ENCODE measurements at places on chromosomes 1 and 21.
A peak's percentile ranks its signal among the peaks of the same experiment; 100 is the strongest.

GRCh38 chr1:237834461-237834860 lies 56.3 kb downstream of the ZP4 start:
- DNase-seq = no peak

DNA sequence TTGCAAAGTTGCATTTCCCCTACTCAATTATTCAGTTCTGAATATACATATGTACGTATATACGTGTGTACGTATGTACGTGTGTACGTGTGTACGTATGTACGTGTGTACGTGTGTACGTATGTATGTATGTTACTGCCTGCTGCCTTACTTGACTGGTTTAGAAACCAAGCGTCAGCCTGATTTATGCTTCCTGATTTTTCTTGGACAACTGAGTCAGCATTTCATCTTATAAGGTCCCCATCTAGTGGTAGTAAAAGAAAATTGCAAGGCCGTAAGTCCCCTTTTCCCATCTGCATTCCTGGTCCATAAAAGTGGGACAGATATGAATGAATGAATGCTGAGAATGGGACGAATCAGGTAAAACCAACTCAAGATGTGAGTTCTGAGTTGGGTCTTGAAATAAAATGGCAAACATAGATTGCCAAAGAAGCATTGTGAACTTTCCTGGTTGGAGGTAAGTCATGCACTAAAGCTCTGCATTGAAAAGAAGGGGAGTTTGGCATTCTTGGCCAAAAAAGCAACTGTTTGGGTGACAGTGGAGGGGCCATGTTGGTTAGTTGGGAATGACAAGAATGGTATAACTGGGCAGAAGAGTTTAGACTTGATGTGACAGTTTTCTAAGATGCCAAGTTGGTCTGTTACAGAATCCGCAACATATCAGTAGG lies 76.4 kb upstream of the DNAH14 start:
- no peak for DNase-seq

GRCh38 chr21:28252928-28253327 lies 739.7 kb downstream of the LTN1 start:
- DNase-seq = no peak

GRCh38 chr1:81118550-81118949 lies 682.2 kb upstream of the ADGRL2 start:
- no peak for DNase-seq

DNA sequence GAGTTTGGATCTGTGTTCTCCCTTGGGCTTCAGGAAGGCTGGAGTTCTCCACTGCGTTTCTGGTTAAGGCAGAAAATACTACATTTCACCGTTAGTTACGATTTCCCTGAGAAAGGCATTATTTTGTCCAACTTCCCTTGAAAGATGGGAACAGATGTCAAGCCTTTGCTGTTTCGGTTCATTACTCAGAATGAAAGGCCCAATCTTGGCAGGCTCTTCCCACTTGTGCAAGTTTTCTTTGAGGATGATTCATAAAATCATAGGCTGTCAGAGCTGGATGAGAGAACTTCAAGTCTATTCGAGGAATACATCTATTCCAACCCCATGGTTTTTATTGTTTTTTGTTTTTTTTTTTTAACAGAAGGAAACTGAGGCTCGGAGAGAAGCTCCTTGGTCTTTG lies 205.2 kb downstream of the GRIK3 start:
- DNase-seq = no peak

GRCh38 chr1:11252538-11252937 lies 9.8 kb downstream of the MTOR start:
- DNase-seq = no peak

DNA sequence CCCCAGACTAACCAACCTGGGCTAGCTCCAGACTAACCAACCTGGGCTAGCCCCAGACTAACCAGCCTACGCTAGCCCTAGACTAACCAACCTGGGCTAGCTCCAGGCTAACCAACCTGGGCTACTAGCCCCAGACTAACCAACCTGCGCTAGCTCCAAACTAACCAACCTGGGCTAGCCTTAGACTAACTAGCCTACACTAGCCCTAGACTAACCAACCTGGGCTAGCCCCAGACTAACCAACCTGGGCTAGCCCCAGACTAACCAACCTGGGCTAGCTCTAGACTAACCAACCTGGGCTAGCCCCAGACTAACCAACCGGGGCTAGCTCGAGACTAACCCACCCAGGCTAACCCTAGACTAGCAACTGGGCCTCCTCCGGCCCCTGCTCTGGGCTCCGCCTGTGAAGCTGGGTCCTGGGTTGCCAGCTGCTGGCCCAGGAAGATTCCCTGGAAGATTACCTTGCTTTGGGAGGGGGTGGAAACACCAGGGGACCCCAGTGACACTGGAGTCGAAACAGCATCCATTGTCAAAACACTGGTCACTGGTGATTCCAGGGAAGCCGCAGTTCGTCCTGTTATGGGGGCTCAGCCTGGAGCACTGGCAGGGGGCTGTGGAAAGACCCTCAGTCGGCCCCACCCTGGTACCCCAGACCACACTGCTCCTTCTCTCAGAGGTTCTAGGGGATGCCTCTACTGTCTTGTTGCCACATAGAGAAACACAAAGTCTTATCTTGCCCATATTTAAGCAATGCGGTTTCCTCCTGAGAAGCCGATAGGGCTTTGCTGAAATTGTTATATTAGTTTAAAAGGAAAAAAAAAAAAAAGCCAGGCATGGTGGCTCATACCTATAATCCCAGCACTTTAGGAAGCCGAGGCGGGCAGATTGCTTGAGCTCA lies 1.1 kb downstream of the TFF2 start:
- DNase-seq = no peak

- no peak for DNase-seq
Observed at GRCh38 chr1:89608984-89609725, 23.8 kb upstream of the LRRC8C start.

DNA sequence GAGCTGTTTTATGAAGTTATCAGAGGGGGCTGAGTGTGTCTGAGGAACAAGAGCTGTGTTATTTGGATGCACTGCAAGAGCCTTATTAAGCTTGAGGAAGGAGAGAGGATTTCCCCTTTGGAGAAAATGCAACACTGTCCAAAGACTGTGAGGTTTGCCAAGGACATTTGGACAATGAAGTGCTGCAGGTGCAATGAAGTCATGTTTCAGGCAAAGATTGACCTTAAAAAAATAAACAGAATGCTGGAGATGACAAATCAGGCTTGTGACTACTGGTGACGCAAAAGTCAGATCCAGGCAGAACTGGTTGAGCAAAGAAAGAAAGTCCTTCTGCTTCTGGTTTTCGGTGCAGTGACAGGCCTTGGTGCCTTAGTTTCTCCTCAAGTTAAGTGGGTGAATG lies 125.2 kb upstream of the KIAA0040 start:
- no peak for DNase-seq

- no peak for DNase-seq
Observed at GRCh38 chr1:88562991-88563390, 121.1 kb upstream of the PKN2 start.

DNA sequence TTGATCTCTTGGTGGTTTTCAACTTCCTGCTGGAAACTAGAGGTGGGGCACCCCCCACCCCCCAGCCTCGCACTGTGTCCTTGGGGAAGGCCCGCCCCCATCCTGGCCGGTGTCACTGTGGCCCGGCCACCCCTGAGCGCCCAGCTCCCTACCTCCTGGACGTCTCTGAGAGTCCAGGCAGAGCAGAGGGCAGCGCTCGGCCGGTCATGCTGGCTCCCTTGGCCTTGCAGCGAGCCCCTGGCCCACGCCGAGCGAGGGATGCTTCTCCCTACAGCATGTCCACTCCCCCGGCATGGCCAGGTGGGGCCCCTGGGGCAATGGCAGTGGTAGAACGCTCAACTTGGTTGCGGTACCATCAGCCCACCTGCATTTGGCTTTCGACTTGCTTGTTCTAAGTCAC lies 28.7 kb upstream of the TRAPPC10 start:
- no peak for DNase-seq

DNA sequence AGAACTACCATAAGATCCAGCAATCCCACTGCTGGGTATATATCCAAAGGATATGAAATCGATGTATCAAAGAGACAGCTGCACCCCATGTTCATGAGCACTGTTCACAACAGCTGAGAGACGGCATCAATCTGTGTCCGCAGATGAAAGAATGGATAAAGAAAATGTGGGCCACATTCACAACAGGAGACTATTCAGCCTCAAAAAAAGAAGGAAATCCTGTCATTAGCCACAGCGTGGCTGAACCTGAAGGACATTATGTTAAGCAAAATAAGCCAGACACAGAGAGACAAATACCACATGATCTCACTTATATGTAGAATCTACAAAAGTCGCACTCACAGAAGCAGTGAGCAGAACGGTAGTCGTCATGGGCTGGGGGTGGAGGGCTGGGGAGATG lies 99.2 kb upstream of the IFFO2 start:
- DNase-seq = no peak

DNA sequence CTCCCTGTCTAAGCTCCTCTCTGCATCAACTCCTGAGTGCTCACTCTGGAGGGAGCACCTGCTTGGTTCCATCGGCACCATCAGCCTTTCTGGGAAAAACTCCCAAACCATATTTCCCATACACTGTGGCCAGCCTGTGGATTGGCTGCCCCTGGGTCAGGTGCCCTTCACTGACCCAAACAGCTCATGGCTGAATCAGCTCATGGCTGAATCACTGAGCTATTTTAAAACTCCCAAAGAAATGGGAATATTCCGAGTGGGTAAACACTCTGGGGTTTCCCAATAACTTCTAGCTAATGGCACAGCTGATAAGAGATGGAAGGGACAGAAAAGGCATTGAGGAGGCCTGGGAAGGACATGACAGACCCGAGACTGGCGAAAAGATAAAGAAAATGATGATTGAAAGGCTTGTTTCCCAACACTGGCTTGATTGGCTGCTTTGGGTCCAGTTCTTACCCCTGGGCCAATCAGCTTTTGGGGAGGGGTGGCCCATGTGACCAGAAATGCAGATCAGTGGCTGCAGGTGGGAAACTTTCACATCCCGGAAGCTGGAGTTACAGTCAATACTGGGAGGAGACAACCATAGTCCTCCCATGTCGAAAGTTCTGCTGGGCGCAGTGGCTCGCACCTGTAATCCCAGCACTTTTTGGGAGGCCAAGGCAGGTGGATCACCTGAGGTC lies 37.3 kb upstream of the KAZN start:
- no peak for DNase-seq

GRCh38 chr1:108570128-108570527 lies 10.2 kb downstream of the EEIG2 start:
- no peak for DNase-seq

DNA sequence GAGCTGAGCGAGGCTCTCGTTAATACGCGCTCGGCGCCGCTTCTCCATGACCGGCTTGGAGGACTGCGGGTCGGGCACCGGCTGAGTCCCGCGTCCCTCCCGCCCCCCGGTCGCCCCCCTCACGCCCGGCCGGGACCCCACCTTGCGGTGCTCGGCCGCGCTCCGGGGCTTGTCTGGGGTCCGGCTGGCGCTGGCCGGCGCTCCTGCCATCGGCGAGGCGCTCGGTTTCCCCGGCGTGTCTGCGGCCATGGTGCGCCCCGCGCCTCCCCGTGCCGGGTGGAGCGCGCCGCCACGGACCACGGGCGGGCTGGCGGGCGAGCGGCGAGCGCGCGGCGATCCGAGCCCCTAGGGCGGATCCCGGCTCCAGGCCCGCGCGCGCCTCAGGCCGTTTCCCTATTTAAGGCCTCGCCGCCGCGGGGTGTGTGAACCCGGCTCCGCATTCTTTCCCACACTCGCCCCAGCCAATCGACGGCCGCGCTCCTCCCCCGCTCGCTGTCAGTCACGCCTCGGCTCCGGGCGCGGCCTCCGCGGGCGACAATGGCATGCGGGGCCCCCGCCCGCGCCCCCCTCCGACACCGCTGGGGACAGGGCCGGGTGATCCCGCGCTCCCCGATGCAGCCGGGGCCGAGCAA lies at the start of gene HES4:
TSS of gene HES4 (minus strand) at position 373 of the 632 bp plus-strand sequence. CDS start at position 249, 124 bp downstream.
- peak; percentile 98 for DNase-seq

- no peak for DNase-seq
Observed at GRCh38 chr1:241451956-241452355, 67.6 kb downstream of the FH start.

DNA sequence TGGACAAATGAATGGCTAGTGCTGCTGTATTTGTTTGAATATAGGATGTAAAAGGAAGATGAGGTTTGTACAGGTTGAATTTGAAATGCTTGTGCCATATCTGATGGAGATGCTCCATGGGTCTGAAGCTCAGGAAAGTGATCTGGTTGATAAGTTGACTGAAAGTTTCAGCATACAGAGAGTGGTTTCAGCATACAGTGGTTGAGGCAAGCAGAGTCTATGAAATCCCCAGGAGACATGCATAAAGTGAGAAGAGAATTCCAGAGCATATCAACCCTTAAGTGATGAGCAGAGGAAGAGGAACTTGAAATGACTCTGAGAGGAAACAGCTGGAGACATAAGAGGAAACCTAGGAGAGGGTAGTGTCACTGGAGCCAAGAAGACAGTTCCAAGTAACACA lies 21.7 kb downstream of the TCHHL1 start:
- DNase-seq = no peak

- no peak for DNase-seq
Observed at GRCh38 chr1:172670791-172671190, 11.9 kb downstream of the FASLG start.

DNA sequence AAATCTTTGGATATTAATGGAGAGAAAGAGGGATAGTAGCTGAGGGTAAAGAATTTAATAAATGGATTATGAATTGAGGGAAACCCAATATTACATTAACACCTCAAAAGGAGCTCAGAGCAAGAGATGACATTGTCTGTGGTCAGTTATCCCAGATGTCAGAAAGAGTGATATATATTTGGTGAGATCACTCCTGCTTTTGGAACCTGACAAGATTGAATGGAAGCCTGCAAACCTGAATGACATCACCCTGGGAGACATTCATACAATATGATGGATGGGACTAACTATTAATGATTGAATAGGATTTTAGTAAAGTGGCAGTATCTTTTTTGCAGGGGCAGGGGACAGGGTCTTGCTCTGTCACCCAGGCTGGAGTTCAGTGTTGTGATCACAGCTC lies 6.8 kb upstream of the IFI6 start:
- DNase-seq = no peak

GRCh38 chr1:67685067-67685557 lies at the start of gene GADD45A:
GADD45A (plus strand) TSS chr1:67685201; CDS start chr1:67685495, 294 bp downstream.
- no peak for DNase-seq

DNA sequence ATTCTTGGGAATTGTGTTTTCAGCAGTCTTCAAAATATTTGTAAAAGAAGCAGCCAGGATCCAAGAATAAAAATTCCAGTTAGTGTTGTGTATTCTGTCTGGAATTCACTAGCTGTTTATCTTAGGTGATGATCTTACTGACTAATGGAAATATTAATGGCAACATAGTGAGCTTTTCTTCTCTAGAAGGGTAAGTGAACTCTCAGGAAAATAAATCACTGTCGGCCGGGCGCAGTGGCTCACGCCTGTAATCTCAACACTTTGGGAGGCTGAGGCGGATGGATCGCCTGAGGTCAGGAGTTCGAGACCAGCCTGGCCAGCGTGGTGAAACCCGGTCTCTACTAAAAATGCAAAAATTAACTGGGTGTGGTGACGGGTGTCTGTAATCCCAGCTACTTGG lies 87.4 kb upstream of the KIF1B start:
- DNase-seq = no peak

DNA sequence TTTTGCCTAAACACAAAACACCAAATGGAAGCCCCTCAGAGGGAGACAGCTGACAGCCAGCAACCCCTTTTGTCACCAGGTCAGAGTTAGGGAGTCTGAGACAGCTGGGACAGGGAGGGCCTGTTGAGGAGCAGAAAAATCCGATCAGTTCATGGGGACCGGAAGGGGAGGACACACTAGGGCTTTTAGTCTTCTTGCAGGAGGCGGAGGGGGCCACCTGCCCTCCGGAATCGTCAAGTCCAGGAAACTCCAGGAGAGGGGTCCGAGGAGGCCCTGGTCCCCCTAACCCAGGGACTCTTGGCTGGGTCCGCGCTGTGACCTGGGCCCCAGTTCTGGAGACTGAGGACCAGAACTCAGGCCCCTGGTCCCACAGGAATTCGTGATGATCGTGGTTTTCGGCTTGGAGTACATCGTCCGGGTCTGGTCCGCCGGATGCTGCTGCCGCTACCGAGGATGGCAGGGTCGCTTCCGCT lies 34.2 kb downstream of the KCNQ4 start:
- no peak for DNase-seq
